Effector CD8-positive, alpha-beta T cell (primary cell): ENCODE measurements at places on chromosomes 13 and 19.

DNA sequence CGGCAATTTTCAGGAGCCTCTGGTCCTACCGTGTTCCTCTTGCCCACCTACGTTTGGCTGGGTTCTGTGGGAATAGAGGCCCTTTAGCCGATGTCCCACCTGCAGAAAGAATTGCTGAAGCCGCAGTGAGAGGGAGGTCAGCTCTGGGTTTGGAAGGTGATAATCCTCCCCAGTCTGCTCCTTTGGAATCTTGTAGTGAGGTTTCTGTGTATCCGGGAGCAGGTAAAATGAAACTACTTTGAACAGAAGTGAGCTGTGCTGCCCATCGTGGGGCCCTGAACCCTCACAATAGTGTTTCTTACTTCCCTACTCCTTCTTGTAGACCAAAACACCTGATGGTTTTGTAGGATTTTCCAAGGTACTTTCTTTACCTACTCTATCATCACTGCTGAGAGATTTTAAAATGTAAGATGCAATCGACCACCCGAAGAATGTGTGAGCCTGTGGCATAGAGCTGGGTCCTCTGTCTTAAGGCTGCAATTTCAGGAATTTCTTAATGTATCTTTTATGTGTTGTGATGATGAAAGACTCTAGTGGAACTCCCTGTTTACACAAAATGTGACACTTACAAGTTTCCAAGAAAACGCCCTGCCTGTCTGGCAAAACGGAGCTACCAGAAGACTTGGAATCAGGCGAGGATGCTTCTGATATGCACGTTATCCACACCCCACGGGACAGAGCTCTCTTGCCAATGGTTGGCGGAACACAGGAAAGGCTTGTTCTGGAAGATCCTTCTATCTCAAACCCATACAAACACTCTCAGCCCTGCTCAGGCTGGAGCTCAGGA is 76.1 kb downstream of the RGCC start:
- no peak for DNase-seq

- DNase-seq = no peak
Observed at GRCh38 chr13:101751488-101751887, 299.0 kb downstream of the ITGBL1 start.

- no peak for DNase-seq
Observed at GRCh38 chr13:45120967-45121831, 889 bp downstream of the GTF2F2 start.

DNA sequence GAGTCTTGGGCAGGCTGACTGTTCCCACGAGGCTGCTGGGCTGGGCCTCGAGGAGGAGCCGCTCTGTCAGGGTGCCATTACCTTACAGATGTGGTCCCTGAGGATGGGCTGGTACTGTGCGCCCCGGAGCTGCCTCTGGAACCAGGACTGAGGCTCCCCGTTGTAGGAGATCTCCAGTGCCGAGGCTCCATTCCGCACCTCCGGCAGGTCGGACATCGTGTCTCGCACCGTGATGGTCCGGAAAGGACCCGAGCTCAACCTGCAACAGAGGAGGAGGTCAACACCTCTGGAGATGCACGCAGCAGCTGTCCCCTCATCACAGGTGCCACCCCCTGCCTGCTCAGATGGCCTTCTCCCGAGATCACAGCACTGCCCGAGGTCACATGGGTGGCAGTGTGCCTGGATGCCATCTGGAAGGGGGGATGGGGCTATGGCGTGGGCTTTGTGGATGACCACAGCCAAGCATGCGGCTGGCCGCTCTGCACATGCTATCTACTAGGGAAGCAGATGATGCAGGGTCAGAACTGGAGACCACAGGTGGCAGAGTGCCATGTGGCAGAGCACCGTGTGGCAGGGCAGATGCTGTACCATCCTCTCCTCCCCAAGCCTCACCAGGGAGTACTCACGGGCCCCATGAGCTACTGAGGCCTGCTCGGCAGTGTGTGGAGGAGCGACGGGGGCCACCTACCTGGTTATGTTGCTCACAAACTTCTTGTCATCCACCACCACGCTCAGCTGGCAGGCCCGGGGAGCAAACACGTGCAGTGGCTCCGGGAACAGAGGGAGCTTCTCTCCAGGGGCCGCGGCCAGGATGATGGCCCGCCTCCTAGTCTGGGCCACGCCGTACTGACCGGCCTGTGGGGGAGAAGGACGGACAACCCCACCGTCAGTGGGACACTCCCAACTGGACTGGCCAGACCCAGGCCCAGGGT is 18.3 kb upstream of the EIF3G start:
- no peak for DNase-seq

DNA sequence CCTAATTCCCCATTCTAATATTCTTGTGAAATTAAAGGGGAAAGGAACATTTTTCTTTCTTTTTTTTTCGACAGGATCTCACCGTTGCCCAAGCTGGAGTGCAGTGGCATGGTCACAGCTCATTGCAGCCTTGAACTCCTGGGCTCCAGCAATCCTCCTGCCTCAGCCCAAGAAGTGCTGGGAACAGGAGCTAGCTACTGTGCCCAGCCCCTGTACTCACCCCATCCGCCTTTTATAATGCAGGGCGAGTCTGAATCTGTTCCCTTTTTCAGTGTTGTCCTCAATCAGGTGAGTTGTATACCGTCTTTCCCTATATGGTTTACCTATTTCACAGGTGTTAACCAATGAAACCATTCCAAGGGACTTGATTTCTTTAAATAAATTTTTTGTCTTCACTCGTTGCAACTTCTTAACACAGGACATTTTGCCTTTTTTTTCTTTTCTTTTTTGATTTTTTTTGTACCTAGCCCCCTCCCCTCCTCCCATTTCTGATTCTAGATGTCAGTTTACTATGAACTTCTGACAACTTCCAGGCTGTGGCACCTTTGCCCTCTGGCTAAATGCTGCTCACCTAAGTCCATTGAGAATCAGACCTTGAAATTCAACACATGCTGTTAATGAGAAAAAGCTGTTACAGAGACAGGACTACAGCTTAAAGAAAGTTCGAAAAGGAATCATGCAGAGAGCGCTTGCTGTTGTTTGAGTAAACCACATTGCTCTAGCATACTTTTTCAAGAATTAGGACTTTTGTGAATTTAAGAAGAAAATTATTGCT is 562.1 kb upstream of the KLF12 start:
- no peak for DNase-seq

DNA sequence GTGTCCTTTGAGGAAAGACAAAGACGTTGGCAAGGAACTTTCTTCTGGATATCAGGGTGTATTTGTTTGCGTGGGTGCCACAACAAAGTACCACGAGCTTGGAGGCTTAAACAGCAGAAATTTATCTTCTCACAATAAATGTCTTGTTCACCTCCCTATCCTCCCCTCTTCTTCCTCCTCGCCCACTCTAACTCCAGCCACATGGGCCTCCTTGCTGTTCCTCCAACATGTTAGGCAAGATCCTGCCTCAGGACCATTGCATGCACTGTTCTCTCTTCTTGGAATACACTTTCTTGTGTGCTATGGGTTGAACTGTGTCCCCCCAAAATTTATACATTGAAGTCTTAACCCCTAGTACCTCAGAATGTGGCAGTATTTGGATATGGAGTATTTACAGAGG is 45.7 kb downstream of the VAV1 start:
- DNase-seq = no peak

DNA sequence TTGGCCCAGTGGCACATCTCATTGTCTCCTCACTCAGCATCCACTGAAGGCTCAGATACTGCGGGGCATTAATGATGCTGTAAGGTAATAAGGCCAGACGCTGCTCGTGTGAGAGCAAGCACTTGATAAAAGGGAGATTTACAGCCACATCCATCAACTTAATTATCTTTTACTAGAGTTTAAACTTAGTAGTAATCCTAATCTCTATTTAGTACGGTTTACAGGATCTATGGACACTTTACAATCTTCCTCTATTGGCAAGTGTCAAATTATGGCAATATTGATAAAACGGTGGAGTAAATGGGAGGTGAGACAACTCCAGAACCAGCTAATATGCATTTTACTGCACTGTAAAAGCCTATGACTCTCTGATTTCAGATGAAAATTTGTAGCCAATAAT is 192.7 kb upstream of the GPR12 start:
- DNase-seq = no peak

DNA sequence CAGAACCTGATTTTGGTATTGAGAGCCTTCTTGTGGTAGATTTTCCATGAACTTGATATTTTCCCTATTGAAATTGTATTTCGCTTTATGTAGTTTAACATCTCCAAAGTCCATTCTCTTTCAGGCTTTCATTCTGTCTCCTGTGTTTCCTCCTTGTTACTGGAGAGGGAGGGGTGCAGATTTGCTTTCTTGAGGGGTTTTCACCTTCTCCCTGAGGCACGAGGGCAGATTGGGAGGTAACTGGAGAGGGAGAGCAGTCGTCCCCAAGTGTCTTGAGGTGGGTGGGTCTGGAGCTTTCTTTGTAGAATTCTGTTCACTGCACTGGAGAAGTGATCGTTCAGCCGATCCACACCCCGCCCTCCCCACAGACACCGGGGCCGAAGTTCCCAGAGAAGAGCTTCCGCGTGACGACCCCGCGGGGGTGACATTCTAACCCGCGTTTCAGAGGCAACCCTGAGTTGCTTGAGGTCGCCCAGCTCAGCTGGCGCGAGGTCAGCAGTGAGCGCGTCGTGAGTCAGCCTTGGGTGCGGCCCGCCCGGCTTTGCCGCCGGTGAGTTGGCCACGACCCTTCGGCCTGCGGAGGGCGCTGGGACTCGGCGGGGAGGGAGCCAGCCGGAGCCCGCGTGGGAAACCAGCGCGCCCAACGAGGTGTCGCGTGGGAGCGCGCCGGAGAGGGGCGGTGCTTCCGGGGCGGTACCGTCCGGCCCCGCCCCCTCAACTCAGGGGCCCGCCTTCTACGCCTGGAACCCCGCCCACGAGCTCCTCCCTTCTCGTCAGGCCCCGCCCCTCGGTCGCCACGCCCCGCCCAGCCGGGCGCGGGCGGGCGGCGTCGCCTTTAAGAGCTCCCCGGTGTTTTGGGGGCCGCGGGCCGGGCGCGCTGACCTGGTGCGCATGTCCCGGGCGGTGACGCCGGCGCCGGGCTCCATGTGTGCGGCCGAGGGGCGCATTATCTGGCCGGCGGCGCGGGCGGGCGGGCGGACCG is at the start of gene GATAD2A:
Gene GATAD2A, plus strand, starts transcription at position 797 of the 982 bp plus-strand sequence. CDS start 59,671 bp downstream, outside the sequence.
- peak; percentile 89 for DNase-seq

GRCh38 chr13:61654481-61654880 is 238.8 kb upstream of the PCDH20 start:
- no peak for DNase-seq

- DNase-seq = no peak
Observed at GRCh38 chr19:51607077-51607476, 23.1 kb downstream of the SIGLEC5 start.

- DNase-seq = no peak
Observed at GRCh38 chr13:98490195-98490836, 86.6 kb downstream of the STK24 start.

DNA sequence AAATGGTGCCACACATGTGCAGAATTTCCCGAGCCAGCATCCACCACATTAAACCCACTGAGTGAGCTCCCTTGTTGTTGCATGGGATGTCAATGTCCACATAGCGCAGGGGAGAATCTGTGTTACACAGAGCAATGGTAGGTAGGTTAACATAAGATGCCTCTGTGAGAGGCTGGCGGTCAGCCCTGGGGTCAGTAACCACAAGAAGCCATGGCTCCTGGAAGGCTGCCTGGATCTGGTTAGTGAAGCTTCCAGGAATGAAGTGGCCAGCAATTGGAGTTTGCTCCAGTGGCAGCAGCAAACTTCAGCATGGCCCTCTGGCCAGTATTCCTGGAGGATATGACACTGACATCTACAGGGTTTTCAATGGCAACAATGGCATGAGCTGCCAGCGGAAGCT is 37.0 kb upstream of the PCDH9 start:
- no peak for DNase-seq

- no peak for DNase-seq
Observed at GRCh38 chr13:68944272-68944671, 1163.4 kb upstream of the ATXN8OS start.

DNA sequence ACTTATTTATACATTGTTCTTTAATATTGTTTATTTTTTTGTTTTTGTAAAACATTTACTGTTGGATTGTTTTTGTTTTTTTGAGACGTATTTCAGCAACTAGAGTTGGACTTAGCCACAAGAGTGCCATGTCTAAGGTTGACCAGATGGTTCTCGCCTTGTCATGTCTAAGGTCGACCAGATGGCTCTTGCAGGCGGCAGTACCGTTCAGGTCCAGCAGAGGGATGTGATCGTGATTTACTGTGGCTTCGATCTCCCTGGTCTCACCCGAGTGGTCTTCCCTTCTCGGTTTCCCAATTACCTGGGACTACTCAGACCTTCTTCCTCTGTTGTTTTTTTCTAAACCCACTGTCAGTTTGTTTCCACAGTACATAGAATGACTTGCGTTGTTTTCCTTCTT is 1438.6 kb downstream of the UQCRFS1 start:
- DNase-seq = no peak

DNA sequence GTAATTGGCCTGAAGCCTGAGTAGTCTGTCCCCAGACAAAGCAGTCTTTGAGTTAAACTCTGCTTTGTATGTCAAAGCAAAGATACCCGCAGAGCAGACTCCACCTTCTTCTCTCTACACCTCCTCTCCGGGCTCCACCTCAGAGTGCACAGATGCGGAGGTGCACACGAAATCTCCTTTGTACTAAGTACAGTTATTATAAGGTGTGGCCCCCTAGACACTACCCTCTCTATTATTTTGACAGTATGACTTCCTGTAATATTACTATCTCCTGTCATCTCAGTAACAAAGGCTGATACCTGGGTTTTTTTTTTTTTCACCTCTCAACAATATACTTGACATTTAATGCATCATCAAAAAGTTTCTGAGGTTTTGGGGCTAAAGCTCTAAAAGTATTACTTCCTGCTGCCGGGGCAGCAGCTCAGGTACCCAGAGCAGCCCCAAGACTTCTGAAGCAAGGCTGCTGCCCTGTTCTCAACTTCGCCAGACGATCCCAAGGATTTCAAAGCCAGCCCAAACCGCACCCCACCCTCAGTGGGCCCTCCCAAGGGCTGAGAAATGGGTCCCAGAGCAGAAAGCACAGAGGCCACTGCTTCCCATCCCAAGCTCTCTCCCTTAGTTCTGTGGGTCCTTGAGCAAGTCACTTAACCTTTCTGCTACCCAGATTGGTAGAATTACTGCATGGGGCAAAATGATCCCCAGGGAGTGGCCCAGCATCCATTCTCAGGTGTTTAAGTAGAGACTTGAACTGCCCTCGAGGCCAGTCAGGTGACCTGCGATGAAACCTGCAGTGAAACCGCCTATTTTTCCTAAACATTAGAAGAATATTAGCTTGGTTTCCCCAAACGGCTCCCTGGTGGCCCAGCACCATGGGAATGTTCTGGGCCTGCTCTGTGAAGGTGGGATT is 180.6 kb downstream of the FOXO1 start:
- DNase-seq = peak; percentile 38
